Activated CD8-positive, alpha-beta memory T cell treated with anti-CD3 and anti-CD28 coated beads, Interleukin-2, amount 10 ng/mL, durations not matched to agents 7 days and 5 days (primary cell): ENCODE measurements at places on chromosomes 4 and X.

DNA sequence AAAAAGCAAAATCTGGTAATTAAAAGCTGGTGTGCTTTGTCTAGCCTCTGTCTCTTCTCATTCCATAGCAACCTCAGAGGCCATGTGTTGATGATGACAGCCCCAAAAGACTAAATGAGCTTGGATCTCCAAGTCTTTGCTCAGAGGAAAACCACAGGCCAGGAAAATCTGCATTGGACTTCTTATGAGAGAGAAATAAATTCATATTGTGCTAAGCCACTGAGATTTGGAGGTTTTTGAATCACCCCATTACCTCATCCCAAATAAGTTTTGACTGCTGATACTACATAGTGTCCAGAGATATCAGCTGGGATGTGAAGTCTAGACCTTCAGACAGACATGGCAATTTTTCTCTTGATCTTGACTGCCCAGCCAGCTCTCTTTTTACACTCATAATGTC lies 178.6 kb upstream of the DIPK2B start:
- DNase-seq: no peak

DNA sequence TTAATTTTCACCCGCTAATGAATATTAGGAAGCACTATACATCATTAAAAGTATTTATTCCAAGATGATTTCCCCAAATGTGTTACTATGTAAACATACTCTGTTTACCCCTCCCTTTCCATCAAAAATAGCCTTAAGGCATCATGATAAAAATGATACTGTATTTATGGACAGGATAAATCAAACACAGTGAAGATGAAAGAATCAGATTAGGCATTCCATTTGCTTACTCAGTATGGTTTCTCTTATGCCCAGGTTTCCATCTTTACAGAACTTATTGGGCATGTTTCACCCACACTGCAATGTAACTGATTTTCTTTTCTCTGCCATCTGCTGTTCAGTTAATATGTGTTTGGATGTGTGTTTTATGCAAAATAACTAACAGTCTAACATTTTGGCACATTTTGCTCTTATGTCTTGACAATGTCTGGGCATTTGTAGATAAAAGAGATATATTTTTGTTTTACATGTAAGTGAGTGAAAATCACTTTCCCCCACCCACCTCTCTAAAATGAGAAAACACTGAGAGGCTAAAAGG lies 445.2 kb downstream of the RPA4 start:
- DNase-seq: no peak

- peak; percentile 48 for DNase-seq
These were observed 6.5 kb downstream of the TEX13D start for GRCh38 chrX:124338733-124339514.

- no peak for DNase-seq
These were observed 93.2 kb upstream of the NR0B1 start for GRCh38 chrX:30402366-30402765.

- DNase-seq: no peak
These were observed 48.4 kb downstream of the IDS start for GRCh38 chrX:149456476-149457245.

GRCh38 chr4:108324450-108324849 lies 155.7 kb upstream of the LEF1 start:
- no peak for DNase-seq

DNA sequence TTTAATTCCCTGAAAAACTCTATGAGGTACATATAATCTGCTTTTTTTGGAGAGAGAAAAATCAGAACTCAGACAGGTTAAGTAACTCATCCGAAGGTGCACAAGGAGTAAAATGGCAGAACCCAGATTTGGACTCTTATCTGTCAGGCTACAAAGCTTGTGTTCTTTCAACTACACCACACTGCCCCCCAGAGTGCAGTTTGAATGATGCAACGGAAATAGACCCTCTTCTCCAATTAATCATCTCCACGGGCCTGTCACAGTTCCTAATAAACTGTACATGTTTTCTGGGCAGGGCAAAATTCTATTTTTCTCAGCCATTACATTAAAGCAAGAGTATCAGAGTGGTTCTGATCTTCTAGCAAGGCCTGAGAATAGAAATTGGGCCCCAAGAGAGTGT lies 35.3 kb upstream of the DCX start:
- peak; percentile 39 for DNase-seq

- no peak for DNase-seq
These were observed 610.2 kb upstream of the HTR2C start for GRCh38 chrX:113973706-113974105.

DNA sequence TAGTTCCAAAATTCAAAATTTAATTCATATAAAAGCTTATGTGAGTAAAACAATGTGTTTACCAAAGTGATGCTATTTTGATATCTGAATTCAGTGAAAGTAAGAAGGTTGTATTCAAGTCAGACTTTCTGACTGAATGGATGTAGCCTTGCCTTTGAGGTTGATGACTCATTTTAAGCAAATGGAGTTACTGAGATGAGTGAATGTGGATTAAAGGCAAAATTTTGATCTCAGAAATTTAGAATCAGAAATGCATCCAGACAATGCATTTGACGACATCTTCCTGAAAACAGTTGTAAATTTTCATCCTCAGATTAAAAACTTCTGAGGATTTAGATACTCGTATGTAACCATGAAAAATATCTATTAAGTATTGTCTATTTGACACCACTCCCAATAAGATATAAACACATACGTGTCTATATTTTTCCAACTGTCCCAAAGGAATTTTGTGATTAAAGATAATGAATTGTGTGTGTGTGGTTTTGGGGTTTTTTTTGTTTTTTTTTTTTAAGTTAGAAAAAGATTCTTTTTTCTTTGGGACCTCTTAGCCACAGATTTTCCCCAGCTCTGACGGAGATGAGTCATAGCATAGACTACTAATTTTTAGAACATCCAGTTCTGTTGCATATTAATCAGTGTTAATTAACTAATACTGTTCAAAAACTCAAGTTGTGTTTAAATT lies 34.4 kb downstream of the NFKB1 start:
- no peak for DNase-seq

GRCh38 chrX:1244164-1245076 lies 24.2 kb upstream of the CSF2RA start:
- DNase-seq: peak; percentile 41

DNA sequence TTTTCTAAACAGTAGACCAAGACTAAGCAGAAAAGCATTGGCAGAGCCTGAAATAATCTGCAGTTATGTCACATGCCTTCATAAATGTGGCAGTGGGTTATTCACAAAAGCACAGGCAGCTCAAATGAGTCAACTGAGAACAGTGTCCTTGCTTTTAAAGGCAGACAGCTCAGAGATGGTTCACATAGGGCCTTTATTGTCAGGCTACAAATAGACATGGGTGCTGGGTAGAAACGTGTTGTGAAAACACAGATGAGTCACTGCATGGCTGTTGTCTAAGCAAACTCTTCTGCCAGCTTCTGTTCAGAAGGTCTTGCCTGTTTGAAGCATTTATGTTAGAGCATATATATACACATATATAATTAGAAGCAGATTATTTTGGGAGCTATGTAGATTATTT lies 118.0 kb downstream of the SLC4A4 start:
- DNase-seq: no peak

DNA sequence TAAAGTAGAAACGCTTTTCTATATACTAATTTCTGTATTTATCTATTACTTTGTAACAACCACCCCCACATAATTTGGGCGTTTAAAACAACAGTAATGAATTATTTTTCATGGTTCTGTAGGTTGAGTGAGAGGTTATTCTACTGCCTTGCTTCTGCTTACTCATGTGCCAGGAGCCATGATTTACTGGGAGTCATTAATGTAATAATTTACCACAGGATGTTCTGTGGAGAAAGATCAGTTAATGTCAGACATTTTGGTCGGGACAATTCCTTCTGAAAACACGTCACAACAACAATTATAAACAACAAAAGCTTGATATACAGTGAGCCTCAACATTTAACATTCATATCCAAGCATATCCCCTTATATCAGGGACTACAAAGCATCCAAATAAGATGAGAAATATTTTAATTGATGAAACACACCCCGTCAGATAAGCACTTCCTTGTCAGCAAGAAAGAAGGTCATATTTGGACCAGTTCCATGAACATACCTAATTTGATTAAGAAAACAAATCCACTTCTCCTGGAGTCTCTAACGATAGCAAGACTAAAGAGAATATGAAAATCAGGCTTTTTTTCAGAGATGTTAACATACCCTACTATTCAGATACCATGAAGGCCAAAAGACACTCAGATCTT lies 238.5 kb downstream of the PRDM5 start:
- DNase-seq: no peak
